ENCODE measurements at places on chromosomes 1 and 21. TPM values are rescaled to one million over a fixed set of nuclear protein-coding genes. Genes with fewer than 3 reads are reported as not detected.

The MSH4 gene
- total RNA-seq: 0.45 TPM

The PCP4L1 gene
- not detected for total RNA-seq

The SLAMF6 gene
- 88.2 TPM for total RNA-seq

The WNT9A gene
- not detected for total RNA-seq

The RYR2 gene
- 0.38 TPM for total RNA-seq

The ZNF670 gene
- 0.35 TPM for total RNA-seq

The CADM3 gene
- not detected for total RNA-seq

The KIF2C gene
- total RNA-seq: 1.3 TPM

The GPR25 gene
- 2.7 TPM for total RNA-seq

The CIART gene
- 1.9 TPM for total RNA-seq

The OR2T2 gene
- not detected for total RNA-seq

The LCE1A gene
- total RNA-seq: not detected

The LRRC38 gene
- total RNA-seq: not detected

The IRF6 gene
- total RNA-seq: 3.8 TPM

The VANGL2 gene
- not detected for total RNA-seq

The PTCH2 gene
- 2.4 TPM for total RNA-seq

The ADARB1 gene
- total RNA-seq: 26.6 TPM

The GREM2 gene
- total RNA-seq: 0.08 TPM

The OR14A16 gene
- not detected for total RNA-seq

The HES4 gene
- 28.9 TPM for total RNA-seq

The BNIPL gene
- 0.33 TPM for total RNA-seq

Data from natural killer cell (primary cell).